Suppressor macrophage treated with lipopolysaccharide for 4 hours (primary cell): ENCODE measurements at places on chromosomes 5 and 9.

DNA sequence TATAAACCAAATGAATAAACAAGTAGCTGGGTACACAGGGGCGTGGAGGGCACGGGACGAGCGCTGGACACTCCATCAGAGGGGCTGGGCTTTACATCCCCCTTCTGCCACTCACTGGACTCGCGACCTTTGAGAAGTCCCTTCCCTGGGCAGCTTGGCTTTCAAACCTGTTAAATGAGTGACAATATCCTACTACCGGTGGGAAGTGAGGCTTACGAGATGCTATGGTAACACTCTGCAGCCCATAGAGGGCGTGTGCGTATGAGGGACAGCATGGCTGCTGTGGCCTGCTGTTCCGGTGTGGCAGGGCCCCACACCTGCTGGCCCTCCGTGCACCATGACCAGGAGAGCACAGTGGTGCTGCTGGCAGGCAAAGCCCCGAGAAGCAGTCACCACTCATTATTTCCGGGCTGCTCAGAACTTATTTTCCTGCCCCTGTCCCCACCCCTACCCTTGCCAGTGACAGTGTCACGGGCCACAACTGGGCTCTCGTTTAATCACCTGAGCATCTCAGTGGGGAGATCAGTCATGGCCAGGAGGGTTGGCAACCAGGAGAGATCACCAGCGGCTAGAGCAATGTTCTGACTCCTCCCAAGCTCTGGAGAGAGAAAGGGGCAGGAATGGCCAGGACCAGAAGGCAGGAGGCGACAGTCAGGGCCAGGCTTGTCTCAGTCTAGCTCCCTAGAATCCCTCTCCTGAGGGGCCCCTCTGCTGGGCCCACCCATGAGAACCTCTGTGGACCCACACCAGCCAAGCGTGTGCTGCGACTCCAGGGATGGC, 10.5 kb downstream of the CLTB start:
- no peak for DNase-seq

- DNase-seq = no peak
Measured at GRCh38 chr5:149750596-149750995, 20.5 kb downstream of the PPARGC1B start.

DNA sequence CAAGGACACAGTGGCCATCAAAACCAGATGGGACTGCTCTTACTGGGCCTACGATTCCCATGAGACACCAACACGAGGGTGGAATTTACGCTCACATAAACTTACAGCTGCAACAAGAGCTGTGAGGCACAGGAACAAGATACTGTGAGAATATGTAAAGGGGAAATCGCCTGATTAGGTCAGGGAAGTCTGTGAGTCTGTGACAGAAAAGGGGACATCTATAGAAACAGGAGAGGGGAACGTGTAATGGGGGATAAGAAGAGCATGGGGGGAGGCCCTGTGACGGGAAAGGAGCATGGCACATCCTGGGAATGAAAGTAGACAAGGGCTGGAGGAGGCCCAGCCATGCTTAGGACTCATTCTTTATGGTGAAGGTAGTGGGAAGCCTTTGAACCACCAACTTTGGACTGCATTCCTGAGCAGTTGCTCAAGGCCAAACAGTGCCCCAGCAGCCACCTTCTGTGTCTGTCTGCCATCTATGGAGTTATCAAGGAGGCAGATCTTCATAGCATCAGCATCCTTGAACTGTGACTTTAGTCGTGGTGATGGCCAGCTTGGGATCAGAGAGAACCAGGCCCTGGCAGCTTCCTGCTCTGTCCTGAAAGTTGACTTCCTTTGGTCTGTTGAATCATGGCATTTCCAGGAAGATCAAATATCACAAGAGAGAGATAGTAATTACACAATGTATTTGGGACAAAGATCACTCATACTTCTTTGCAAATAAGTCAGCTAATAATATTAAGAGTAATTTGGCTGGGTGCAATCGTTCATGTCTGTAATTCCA, 87.9 kb upstream of the FAM169A start:
- DNase-seq = no peak

DNA sequence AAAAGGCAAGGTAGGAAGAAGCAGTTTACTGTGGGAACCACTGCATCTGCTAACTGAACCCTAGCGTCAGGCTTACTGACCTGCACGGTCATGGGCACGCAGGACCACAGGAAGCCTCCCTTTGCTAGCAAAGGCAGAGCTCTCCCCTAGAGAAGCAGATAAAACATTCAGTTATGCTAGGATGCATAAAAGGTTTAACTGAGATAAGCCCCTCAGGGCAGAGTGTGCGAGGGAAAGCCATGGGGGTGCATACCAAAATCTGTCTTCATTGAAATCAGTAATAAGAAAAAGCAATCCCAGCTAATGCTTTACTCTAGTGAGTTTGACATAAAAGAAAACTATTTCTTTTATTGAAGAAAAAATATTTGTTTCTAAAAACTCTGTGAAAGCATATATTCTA, 2403.7 kb upstream of the C9orf72 start:
- DNase-seq = no peak

- DNase-seq = no peak
Measured at GRCh38 chr9:138116521-138116920, 238.9 kb downstream of the CACNA1B start.

- DNase-seq = peak; percentile 63
Measured at GRCh38 chr5:158821331-158821730, 278.4 kb downstream of the EBF1 start.

- peak; percentile 75 for DNase-seq
Measured at GRCh38 chr5:90264689-90265544, 144.6 kb downstream of the CETN3 start.

GRCh38 chr5:67425514-67425913, 228.9 kb upstream of the CD180 start:
- no peak for DNase-seq

GRCh38 chr9:18825656-18826170, 207.3 kb downstream of the SAXO1 start:
- DNase-seq = no peak

GRCh38 chr5:169636477-169637084, 494 bp upstream of the DOCK2 start:
- DNase-seq = no peak

DNA sequence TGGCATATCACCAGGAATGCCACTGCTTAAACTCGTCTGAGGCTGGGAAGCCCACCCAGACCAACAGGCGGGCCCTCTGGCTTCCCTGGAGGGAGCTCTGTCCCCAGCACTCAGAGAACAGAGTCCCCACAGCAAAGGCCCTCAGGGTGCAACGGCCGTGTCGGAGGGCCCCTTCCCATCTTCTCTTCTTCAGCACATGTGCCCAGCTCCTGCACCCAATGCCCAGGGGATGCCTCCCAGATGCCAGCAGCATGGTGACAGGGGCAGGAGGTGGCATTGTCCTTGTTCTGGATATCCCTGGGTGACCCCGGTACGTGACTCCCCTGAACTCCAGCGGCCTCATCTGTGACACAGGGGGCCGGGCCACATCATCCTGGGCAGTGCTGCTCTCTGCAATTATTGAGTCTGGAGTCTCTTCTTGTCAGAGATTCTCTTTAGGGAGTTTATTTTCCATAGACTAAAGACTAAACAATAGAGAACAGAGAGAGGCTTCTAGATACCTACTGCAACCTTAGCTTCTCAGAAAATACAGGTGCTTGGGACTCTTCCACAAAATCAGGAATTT, 13.6 kb upstream of the OLFM1 start:
- no peak for DNase-seq

DNA sequence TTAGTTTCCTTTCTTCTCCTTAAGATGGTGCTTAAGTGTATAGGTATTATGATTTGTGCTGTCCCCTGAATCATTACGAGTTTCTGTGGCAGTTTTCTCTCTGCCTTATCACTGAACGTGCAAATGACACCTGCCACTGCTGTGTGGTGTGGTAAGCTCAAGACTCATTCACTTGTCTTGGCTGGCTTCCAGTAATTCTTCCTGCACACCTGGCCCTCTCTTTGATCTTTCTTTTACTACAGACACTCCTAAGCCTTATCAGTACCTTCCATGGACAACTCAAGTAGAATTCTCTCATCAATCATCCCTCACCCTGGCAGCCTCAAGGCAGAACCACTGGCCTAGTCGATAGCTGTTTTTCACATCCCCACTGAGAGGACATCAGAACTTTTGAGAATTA, 82.6 kb upstream of the ADAMTS19 start:
- no peak for DNase-seq

- peak; percentile 94 for DNase-seq
Measured at GRCh38 chr9:114616684-114617520, 5.8 kb downstream of the TMEM268 start.

- no peak for DNase-seq
Measured at GRCh38 chr5:6599739-6600138, 33.1 kb downstream of the NSUN2 start.

DNA sequence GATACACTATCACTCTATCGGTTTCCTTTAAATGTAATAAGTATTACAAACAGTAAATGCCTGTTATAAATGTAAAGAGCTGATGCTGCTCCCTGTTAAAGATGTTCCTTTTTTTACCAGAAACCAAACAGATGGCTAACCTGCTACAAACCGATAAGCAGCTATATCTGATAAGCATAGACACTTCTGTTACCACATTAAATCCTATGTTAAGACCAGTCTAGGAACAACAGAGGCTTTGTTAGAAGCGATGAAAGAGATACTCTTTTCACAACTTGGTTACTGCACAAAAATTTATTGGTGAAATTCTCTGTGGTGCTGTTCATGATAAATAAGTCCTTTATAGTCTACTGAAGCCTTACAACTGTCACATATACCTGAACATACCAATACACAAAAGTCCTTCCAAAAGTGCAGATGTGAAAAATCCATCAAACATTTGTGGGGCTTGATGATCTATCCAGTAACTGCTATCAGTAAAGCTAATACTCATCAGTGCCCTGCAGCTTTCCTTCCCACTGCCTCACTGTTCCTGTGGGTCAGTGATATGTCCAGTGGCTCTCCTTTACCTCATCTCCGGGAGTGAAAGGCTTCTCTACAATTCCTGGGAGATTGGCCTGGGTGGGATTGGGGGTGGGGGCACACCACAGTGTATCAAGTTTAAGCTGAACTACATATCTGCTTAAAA, 25.8 kb upstream of the PRXL2C start:
- no peak for DNase-seq

DNA sequence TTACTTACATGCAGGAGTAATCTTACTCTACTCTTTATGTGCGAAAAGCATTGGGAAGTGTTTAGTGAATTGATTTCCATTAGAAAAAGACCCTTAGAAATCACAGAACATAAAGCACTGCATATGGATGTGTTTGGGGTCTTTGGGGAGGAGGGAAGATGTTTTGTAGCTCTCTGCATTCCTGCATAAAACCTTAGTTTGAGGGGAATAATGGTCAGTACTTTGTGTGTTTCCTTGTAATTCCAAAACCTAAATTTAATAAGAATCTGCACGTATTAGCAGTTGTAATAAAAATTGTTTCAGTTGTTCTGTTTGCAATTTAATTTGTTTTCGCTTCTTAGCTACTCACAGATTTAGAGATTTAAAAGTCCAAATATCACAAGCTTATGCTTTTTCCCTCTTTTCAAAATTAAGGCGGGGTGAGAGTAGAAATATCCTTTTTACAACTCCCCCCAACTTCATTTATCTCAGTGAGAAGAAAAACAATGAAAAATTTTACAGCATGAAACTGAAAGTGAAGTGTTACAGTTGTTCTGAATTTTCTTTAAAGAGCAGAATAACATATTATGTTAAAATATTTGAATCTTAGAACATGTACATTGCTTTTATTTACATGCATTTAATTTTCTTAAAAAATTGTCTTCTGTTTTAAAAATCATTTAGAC, 143.8 kb downstream of the SMARCA2 start:
- no peak for DNase-seq

- DNase-seq = no peak
Measured at GRCh38 chr9:133950192-133950591, 41.9 kb downstream of the VAV2 start.

GRCh38 chr9:71783120-71783523, 14.8 kb upstream of the CEMIP2 start:
- no peak for DNase-seq

DNA sequence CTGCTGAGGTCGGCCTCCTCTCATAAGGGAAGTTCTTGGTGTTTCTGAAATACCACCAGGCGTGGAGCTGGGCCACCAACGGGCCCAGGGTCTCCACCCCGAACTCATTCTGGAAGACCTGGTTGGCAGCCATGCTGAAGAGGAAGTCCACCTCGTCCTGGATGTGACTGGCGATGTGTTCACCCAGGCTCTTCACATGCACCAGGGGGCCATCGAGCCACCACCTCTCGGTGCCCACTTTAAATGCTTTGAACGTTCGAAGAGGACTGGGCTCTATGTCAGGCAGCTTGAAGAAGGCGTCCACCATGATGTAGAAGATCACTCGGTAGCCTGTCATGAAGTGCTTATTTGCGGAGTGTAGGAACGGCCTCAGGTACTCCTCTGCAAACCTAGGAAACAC, 15.1 kb downstream of the GLT6D1 start:
- no peak for DNase-seq

DNA sequence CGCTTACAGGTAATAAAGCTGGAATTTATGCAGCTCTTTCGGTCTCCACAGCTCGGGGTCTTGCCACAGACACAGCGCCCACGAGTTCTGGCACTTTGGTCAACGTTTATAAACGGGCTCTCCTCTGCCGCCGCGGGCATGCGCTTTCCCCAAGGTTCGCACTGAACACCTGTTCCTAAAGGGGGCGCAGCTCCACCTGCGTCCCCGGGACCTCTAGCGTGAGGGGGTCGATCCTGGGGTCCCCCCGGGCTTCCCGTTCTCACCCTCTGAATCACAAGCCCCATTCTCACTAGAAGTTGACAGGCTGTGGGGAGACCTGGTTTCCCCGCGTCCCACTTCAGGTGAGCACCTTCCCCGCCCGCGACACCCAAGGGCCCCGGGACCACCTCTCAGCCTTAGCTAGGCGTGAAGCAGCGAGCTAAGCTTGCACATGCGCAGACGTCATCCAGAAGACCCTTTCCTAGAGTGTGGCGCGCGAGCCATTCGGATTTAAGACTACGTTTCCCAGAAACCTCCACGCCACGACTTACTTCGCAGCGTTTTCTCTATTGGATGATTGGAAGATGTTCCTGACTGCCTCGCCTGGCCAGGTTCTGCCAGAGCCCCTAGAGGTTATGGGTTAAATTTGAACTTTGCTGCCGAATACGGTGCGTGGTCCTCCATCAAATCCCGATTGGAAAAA, 21.3 kb upstream of the ZNF782 start:
- DNase-seq = peak; percentile 35

GRCh38 chr5:141864371-141865370, 13.5 kb downstream of the PCDH1 start:
- no peak for DNase-seq

DNA sequence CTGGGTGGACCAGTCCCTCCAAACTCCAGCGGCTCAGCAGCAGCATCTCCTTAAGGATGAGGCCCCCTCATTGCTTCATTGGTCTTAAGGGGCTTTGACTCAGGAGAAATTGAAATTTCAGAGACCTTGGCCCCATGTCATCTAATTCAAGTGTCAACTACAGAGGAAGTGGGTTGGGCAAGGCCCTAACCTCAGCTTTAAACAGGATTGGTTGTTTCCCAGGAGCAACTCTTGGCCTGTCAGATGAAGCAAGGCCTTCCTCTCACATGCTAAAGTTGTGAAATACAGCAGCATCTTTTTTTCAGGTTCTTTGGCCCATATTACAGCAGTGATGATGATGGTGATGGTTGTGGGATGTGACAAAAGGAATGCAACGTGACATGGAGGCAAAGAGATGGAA, 348.3 kb downstream of the ICE1 start:
- no peak for DNase-seq
